NCI-H1048 (cell line): ENCODE measurements at places on chromosomes 5 and 9.

- DNase-seq, result no peak
Observed at GRCh38 chr9:136385015-136385414, 11.5 kb upstream of the CARD9 start.

DNA sequence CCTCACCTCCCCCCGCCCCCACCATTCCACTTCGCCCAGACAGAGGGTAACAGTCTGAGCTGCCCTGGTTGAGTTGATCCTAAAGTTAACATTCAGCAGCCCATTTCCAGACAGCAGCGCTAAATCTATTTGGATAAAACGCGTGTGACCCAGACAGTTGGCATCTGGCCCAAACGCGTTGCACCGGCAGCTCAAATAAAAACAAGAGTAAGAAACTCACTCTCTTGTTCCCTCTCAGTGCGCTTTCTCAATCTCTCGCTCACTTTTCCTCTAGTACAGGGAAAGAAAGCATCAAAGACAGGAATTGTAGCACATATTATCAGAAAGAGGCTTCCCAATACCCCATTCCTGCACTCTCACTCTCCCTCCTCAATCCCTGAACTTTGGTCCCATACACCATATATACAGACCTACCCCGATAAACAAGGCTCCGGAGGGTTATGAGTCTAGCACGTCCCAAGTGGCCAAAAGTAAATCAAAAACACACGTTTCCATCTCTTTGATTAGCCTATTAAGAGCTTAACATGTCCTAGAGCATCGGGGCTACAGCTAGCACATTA is 1.3 kb downstream of the ADAMTS6 start:
- peak; percentile 17 for DNase-seq

DNA sequence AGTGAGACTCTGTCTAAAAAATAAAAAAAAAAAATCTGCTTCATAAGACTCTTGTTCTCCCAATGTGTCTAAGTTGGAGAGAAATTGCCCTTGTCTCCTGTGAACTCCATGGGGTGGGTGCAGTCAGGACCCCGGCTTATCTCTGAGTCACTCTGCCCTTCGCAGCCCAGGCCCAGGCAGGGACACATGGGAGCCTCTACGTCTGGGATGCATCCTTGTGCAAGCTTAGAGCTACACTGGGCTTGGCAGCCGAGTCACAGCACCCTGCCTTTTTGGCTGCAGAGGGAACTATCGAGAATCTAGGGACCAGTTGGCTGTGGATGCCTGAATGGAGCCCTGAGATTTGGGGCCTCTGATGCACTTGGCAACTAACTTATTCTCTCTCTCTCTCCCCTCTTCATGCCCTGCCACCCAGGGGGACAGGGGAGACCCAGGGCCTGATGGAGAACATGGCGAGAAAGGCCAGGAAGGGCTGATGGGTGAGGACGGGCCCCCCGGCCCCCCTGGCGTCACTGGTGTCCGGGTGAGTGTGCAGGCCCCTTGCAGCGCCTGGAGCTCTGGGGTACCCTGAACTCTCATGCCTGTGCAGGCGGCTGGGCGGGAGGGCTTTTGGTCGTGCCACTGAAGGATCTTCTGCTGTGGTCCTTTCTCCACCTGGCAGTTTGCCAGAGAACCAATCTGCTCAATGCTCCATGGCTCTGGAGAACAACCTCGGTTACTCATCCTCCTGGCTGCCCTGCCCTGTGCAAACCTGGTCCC is 47.5 kb upstream of the ORM1 start:
- DNase-seq, result no peak

DNA sequence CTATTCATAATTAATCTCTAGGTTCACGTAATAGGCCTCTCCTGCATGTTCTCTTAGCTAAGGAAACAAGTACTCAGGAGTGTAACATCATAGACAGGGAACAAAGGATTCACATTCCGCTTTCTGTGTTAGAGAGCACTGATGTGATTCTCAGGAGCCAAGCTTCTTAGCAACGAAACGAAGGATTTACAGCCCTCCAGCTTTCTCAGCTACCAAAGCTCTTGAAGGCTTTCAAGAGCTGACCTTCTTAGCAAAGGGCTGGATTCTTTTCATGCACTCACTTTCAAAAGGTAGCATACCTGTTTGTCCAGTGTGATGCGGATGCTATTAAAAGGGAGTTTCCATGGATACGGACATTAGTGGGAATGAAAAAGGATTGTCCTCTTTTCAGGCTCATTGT is 107.4 kb downstream of the TUSC1 start:
- no peak for DNase-seq

DNA sequence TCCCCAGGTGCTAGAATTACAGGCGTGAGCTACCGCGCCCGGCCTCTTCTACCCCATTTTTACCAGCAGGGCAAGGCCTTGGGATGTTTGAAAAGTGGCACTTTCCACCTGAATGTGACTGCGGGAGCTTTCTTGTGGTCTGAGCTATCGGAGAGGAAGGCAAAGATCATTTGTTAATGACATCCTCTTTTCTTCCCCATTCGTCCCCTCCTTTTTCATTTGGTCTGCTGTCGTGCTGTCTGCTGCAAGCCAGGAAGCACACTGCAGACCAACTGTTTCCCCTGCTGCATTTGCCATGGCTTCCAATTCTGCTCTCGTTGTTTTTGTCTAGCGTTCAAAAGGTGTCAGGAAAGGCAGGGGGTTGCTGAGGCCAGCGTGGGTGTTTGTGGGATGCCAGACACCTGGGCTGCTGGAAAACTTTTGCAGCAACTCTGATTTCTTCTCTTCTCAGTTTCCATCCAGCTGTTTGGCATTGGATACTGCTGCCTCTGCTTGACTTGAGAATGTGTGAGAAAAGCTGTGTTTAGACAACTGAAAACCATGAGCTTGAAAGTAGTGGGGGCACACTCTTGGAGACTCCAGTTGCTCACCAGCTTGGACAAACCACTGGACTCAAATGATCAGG is 196.4 kb upstream of the MSX2 start:
- no peak for DNase-seq

DNA sequence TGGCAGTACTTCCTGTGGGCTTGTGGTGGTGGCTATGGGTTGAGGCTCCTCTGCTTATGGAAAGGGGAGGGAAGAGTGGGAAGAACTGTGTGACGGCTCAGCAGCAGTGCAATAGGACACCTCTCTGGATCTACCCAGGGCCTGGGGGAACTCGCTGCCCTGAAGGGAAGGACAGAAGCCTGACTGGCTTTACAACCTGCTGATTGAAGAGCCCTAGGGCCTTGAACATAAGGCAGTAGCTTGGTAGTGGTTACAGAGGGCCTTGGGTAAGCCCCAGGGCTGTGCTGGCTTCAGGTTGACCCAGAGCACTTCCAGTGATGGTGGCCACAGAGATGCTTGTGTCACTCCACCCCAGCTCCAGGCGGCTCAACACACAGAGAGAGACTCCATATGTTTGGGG is 5.5 kb downstream of the CCIN start:
- no peak for DNase-seq

DNA sequence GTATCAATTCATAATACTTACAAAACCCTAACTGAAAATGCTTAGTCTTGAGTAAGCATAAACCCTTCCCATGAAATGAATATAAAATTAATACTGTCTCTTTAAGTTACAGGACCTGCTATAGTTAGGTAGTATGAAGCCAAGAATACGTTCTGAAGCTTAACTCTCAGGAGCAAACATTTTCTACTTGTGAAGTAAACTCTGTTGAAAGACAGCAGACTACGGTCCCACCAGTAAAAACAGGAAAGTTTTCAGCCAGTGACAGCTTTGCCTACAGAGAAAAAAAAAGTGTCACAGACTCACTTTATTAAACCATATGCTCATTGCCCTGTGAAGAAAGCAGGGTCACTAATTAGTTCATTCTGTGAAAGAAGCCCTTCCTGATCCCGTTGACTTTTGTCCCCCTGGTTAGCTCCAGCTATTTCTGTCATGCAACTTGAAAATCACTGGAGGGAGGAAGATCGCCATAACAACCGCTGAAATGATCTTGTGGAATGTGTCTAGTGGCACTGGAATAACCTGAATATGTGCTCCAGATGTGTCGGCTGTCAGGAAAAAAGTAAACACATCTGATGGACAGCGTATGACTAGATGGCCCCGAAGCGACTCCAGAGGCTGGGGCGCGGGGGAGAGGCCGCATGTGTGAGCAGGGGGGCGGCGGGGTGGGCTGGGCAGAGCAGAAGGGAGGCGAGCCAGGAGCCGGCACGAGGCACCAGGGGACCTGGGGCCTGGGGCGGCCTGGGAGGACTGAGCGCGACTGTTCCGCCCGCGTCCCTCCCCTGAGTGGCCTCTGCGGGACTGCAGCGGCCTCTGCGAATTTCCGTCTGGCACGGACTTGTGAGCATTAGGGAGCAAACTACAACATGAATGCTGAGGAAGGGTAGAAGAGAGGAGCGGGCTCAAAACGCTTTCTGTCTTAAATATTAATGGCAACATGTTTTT is 41.9 kb downstream of the BNC2 start:
- DNase-seq, result no peak

- DNase-seq, result no peak
Observed at GRCh38 chr9:105415662-105415980, 32.2 kb upstream of the FSD1L start.
